ENCODE measurements at places on chromosomes 5 and 9.

DNA sequence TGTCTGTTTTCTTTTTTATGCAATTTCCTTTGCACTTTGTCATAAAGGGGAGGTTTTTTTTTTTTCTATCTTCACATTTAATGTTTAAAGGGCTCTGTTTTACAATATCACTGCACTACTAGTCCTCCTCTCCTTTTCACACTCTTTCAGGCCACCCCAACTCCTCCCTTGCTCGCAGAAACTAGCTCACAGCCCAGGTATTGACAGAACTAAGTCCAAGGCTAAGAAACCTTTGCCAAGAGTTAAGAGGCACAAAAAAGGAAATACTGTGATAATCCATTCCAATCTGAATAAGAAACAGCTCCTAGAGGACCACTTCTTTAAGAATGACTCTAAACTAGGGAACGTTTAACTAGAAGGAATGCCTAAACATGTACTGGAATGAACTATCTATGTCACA lies 1.1 kb upstream of the FGF10 start:
- no peak for DNase-seq

DNA sequence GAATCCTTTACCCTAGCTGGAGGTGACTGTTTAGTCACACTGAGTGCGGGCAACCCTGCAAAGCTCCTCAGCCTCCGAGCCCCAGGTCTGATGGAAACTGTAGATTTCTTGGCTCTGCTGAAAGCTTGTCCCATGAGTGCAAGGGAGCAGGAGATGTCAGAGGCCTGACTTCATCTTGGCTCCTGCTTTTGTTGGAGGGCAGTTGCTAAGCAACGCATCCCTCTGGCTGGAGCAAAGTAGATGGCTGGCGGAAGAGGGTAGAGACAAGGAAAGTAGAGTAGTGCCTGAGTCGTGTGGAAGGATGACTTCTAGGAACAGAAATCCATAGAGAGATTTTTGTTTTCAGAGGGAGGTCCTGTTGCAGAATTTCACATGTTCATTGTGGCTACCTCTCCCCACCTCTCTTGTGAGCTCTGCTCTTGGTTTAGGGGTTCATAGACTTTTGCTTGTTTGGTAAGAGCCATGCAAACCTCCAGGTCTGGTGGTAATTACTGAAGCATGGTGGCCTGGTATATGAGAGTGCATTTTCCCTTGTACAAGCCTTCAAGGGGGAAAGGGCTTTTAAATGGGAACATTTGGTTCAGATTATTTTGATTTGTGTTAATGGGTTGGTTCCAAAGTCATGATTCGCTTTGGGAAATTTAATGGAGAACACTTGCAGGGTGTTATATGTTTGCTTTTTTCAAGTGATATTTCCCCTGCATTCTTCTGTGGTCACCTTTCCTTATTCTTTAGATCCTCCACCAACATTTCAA lies 71.5 kb downstream of the ARHGAP26 start:
- DNase-seq: no peak

- no peak for DNase-seq
These were observed 32.2 kb downstream of the PCDH1 start for GRCh38 chr5:141846031-141846430.

GRCh38 chr5:167709625-167710024 lies 581.8 kb upstream of the WWC1 start:
- DNase-seq: no peak
